ENCODE measurements at places on chromosomes 7 and 10.

- no peaks in the 10 kb centered on the region for H3K27me3 ChIP-seq
- H3K27ac ChIP-seq = no peak overlapping the region
- no peak for ATAC-seq
- H3K36me3 ChIP-seq = peaks cover 15% of the 10 kb centered on the region
- no peak overlapping the region for H3K4me3 ChIP-seq
Observed at GRCh38 chr10:111034598-111035310, 42.1 kb upstream of the ADRA2A start.

- no peaks in the 10 kb centered on the region for H3K27me3 ChIP-seq
- no peak overlapping the region for H3K4me3 ChIP-seq
- no peak for ATAC-seq
- no peaks in the 10 kb centered on the region for H3K36me3 ChIP-seq
- no peak overlapping the region for H3K27ac ChIP-seq
Observed at GRCh38 chr7:136957391-136957790, 88.9 kb downstream of the CHRM2 start.

- peaks cover 6% of the 10 kb centered on the region for H3K27me3 ChIP-seq
- no peak for ATAC-seq
- H3K27ac ChIP-seq = no peak overlapping the region
- H3K4me1 ChIP-seq = no peaks in the 10 kb centered on the region
Observed at GRCh38 chr10:120736377-120736776, 114.8 kb upstream of the WDR11 start.

GRCh38 chr10:71538608-71539260 lies 142.0 kb downstream of the CDH23 start:
- H3K27me3 ChIP-seq = peaks cover 5% of the 10 kb centered on the region
- H3K4me3 ChIP-seq = no peak overlapping the region
- ATAC-seq = peak; percentile 49
- H3K36me3 ChIP-seq = no peaks in the 10 kb centered on the region
- H3K27ac ChIP-seq = no peak overlapping the region

GRCh38 chr7:31051598-31052486 lies at the start of gene ADCYAP1R1:
Gene ADCYAP1R1, plus strand, starts transcription at chr7:31052308. Its CDS starts 10,957 bp downstream, at chr7:31063265.
- no peak for ATAC-seq
- H3K4me1 ChIP-seq = no peaks in the 10 kb centered on the region
- no peaks in the 10 kb centered on the region for H3K36me3 ChIP-seq
- H3K4me3 ChIP-seq = peak within 1 kb of the TSS; percentile 33

DNA sequence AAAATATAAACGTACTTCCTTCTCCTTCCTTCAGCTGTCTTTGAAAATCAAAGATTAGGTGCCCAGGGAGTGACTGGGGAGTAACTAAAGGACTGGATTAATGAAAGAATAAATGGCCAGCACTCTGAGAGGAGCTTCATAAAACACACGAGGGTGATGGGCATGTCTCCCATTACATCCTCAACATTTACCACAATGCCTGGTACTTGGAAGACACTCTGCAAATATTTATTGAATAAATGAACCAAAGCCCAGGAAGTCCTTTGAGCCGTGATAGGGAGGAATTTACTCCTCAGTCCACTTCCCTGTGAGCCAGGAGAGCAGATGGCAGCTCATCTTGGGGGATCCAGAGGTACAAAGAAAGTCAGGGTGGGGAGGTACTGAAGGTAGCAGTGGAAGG lies 96.3 kb downstream of the RAB11FIP2 start:
- H3K27me3 ChIP-seq = peaks cover 19% of the 10 kb centered on the region
- no peak overlapping the region for H3K27ac ChIP-seq
- H3K4me1 ChIP-seq = peaks cover 4% of the 10 kb centered on the region
- no peaks in the 10 kb centered on the region for H3K36me3 ChIP-seq
- no peak overlapping the region for H3K4me3 ChIP-seq
- ATAC-seq = no peak

DNA sequence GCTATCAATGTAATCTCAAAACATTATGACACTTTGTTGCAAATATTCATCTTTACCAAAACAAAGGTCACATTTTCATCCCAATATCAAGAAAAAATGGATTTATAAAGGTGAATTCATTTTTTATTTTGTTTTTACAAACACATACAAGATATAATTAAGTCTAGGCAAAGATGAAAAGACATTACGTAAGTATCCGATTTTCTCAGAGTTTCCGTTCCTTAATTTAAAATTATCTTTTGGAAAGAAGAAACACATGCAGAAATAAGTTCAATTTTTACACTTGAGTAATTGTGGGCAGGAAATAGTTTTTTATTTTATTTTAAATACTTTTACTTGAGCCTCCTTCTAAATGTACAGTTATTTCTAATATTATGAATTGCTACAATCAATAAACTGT lies 24.6 kb downstream of the RTKN2 start:
- H3K36me3 ChIP-seq = no peaks in the 10 kb centered on the region
- peak overlapping the region; percentile 87 for H3K27ac ChIP-seq
- no peak for ATAC-seq
- H3K27me3 ChIP-seq = no peaks in the 10 kb centered on the region
- H3K4me1 ChIP-seq = peaks cover 17% of the 10 kb centered on the region

DNA sequence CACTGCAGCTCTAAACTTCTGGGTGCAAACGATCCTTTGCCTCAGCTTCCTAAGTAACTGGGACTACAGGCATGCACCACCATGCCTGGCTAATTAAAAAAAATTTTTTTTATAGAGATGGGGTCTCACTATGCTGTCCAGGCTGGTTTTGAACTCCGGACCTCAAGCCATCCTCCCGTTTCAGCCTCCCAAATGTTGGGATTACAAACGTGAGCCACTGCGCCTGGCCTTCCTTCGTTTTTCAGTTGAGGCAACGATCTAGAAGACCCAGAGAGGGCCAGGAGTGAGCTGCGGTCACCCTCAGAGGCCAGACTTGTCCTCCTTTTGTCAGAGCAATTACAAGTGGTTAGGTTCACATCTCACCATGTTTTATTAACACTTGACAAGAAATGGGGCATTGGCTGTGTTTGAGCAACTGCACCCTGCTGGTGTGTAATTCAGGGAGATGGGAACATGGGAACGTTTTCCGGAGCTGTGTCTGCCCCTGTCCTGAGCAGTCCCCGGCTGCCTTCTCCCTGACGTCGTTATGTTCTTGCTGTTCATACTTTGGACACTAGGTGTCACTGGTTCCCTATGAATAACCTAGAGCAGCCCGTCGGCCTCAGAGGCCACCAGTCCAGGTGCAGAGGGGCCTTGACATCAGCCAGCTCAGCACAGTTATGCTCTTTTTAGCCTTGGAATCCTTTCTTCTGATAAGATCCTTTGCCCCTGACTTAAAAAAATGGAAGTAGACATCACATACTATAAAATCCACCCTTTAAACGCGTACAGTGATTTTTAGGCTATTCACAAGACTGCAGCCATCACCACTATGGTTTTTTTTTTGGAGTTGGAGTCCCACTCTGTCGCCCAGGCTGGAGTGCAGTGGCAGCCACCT lies 375.0 kb downstream of the TYW1 start:
- no peaks in the 10 kb centered on the region for H3K4me1 ChIP-seq
- no peak overlapping the region for H3K27ac ChIP-seq
- peaks cover 20% of the 10 kb centered on the region for H3K27me3 ChIP-seq
- ATAC-seq = peak; percentile 81
- H3K4me3 ChIP-seq = no peak overlapping the region

DNA sequence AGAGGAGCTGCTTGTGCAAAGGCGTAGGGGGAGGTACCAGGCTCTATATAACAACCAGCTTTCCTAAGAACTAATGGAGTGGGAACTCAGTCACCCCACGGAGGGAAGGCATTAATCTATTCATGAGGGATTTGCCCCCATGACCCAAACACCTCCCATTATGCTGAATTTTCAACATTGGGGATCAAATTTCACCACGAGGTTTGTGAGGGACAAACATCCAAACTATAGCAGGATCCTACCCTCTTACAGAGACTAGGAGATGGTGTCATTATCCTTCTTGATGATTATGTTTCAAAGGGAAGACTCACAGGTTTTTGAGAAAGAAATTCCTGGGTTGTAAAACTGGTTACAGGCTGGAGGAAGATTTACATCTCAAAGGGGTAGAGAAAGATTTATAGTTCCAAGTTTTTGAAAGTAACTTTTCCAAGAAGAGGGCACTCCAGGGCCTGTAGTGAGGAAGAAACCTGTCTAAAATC lies 295.0 kb upstream of the DKK1 start:
- no peaks in the 10 kb centered on the region for H3K27me3 ChIP-seq
- no peaks in the 10 kb centered on the region for H3K36me3 ChIP-seq
- no peak overlapping the region for H3K27ac ChIP-seq
- H3K4me3 ChIP-seq = no peak overlapping the region
- H3K4me1 ChIP-seq = no peaks in the 10 kb centered on the region

- H3K27me3 ChIP-seq = peaks cover 4% of the 10 kb centered on the region
- no peak for ATAC-seq
- peaks cover 4% of the 10 kb centered on the region for H3K4me1 ChIP-seq
Observed at GRCh38 chr10:29760138-29760900, 125.5 kb upstream of the SVIL start.

DNA sequence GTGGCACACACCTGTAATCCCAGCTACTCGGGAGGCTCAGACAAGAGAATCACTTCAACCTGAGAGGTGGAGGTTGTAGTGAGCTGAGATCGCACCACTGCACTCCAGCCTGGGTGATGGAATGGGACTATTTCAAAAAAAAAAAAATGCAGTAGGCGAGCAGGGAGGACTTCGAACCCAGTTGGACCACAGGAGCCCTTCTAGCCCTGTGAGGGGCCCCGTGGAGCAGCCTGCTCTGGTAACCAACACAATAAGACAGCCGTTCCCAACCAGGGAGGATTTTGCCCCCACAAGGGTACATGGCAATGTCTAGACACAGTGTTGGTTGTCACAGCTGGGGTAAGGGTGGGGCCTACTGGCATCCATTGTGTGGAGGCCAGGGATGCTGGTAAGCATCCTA lies 63.9 kb upstream of the BTBD16 start:
- ATAC-seq = no peak
- no peak overlapping the region for H3K27ac ChIP-seq
- no peaks in the 10 kb centered on the region for H3K36me3 ChIP-seq
- no peak overlapping the region for H3K4me3 ChIP-seq

GRCh38 chr7:132486274-132486610 lies 90.0 kb downstream of the PLXNA4 start:
- H3K4me1 ChIP-seq = peaks cover 10% of the 10 kb centered on the region
- no peaks in the 10 kb centered on the region for H3K27me3 ChIP-seq
- H3K27ac ChIP-seq = no peak overlapping the region
- H3K4me3 ChIP-seq = peak overlapping the region; percentile 38
- no peaks in the 10 kb centered on the region for H3K36me3 ChIP-seq

GRCh38 chr10:62045765-62046521 lies 144.4 kb downstream of the ARID5B start:
- H3K27ac ChIP-seq = peak overlapping the region; percentile 98
- no peak for ATAC-seq
- H3K4me3 ChIP-seq = peak overlapping the region; percentile 98
- H3K4me1 ChIP-seq = peaks cover 43% of the 10 kb centered on the region
- H3K27me3 ChIP-seq = no peaks in the 10 kb centered on the region
